Ascending aorta (tissue), 2 donors: ENCODE measurements at places on chromosomes 7 and 10. TPM values are rescaled to one million over a fixed set of nuclear protein-coding genes. Genes with fewer than 3 reads are reported as not detected.

ELN gene
- 395 TPM for total RNA-seq

DNA sequence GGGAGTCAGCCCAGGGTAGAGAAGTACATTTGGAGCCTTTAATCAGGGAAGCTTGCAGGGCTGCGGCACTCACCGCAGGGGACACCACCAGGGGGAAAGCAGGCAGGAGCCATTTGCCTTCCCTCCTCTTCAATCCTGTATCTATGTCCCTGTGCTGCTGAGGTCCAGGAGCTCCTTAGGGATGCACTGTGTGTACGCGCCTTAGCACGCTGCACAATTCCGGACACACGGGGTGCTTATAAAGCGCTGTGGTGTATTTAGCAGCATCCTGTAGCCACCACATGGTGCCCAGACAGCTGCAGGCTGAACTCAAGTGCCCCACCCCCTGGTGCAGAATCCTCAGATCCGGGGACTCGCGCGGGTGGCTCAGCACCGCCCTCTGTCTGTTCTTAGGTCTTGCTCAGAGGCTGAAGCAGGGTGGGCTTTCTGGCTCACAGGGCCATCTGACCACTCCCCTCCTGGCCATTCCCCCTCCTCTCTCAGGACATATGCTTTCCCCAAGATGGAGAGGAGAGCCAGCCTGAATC is 421.4 kb downstream of the SDK1 start:
- H3K4me1 ChIP-seq = no peaks in the 10 kb centered on the region
- no peaks in the 10 kb centered on the region for H3K27me3 ChIP-seq
- no peak for DNase-seq
- H3K4me3 ChIP-seq = no peak overlapping the region

DNA sequence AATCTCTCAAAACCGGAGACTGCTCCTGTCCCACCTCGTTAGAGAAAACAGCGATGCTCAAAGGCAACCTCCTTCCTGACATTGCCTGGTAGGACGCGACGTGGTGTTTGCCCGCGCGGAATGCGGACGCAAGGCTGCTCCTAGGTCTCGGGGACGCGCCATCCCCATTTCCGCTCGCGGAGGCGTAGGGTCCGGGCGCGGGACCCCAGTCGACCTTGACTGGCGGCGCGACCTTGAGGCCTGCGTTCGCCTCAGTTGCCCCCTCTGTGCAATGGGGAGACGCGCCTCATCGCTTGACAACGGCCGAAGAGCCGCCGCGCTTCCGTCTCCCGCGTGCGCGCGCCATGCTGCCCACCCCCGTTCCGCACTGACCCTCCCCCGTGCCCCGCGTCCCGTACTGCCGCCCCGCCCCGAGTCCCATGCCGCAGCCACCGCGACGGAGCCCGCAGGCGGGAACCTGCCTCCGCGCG is 412 bp upstream of the PPIA start:
- H3K27ac ChIP-seq = peak overlapping the region; percentile 99
- no peak for DNase-seq
- H3K27me3 ChIP-seq = no peaks in the 10 kb centered on the region

DNA sequence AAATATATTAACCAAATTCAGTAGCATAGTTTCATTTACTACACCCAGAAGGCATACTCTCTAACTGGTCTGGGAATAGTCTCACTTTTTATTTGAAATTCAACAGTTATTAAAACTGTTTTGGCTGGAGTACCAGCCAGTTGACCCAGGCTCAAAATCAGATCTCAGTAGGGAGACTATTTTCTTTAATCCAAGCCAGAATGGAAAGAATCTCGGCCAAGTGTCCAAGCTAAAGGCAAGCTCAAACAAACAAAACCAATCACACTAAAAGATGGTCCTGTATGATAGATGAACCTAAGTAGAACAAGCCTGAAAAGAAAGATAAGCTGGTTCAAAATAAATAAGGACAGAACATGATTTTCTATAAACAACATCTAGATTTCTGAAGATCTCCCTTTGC is 259.6 kb upstream of the POM121L12 start:
- no peaks in the 10 kb centered on the region for H3K36me3 ChIP-seq
- H3K4me1 ChIP-seq = no peaks in the 10 kb centered on the region
- H3K4me3 ChIP-seq = no peak overlapping the region
- no peak for DNase-seq
- H3K27ac ChIP-seq = no peak overlapping the region

DNA sequence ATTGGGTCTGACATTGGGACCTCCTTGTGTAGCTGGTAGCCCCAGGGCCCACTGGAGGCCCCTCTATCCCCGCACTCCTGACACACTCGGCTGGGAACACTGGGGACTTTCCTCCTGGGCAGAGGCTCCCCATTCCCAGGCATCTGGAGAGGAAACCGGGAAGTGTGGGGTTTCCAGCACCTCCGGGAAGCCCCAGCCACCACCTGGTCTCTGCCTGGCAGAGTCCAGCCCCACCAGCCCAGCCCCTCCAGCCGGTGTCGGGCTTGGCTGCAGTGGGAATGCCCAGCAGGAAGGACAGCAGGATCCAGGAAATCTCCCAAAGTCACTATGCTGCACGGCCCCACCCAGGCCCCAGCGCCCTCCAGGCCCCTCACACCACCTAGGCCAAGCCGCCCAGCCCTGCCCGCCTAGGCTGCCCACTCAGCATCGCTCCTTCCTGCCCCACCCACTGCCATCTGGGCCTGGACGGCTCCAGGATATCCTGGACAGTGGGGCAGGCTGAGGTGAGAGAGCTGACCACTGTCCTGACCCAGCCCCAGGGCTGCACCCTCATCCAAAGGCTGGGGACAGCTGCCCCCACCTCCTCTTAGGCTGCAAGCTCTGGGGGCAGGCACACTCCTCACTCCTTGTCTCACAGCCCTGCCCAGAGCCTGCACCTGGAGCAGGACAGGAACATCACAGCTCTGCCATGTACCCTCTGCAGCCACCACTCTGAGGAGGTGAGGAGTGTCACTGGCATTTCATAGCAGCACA is 11.8 kb downstream of the RASGEF1A start:
- no peak overlapping the region for H3K27ac ChIP-seq
- no peaks in the 10 kb centered on the region for H3K36me3 ChIP-seq
- no peak for DNase-seq
- H3K4me1 ChIP-seq = no peaks in the 10 kb centered on the region
- no peaks in the 10 kb centered on the region for H3K27me3 ChIP-seq

GRCh38 chr10:92267343-92267742 is 23.5 kb downstream of the CPEB3 start:
- no peaks in the 10 kb centered on the region for H3K36me3 ChIP-seq
- H3K4me1 ChIP-seq = peaks cover 24% of the 10 kb centered on the region
- DNase-seq = no peak
- H3K4me3 ChIP-seq = no peak overlapping the region
- no peaks in the 10 kb centered on the region for H3K27me3 ChIP-seq

WDFY4 gene
- 33.8 TPM for total RNA-seq

CYP17A1 gene
- 116 TPM for total RNA-seq

NKX6-2 gene
- total RNA-seq = not detected

LBX1 gene
- total RNA-seq = not detected

GRCh38 chr7:45701701-45702510 is 127.7 kb downstream of the ADCY1 start:
- no peaks in the 10 kb centered on the region for H3K27me3 ChIP-seq
- no peak overlapping the region for H3K4me3 ChIP-seq
- no peak overlapping the region for H3K27ac ChIP-seq
- H3K4me1 ChIP-seq = no peaks in the 10 kb centered on the region
- DNase-seq = no peak

DNA sequence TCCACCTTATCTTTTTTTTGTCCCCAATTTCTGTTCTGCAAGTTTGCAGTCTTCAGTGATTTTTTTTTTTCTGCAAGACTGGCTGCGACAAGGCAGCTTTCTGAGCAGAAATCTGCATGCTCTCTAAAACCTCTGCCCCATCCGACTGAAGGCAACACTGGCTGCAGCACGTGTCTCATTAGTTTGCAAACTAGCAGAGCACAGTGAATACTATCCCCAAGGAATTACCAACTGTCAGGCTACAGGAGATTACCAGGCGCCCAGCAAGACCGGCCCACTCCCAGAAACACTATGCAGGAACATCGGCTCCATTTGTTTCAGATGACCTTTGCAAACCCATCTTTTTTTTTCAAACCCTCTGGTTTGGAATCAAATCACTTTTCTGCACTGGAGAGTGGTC is 538.8 kb downstream of the SORCS1 start:
- no peaks in the 10 kb centered on the region for H3K27me3 ChIP-seq
- no peak overlapping the region for H3K4me3 ChIP-seq
- no peaks in the 10 kb centered on the region for H3K36me3 ChIP-seq
- DNase-seq = no peak
- H3K27ac ChIP-seq = no peak overlapping the region

MMS19 gene
- 34.0 TPM for total RNA-seq

NPFFR1 gene
- total RNA-seq = not detected

SPDYE6 gene
- total RNA-seq = not detected

CALML5 gene
- total RNA-seq = not detected

DNA sequence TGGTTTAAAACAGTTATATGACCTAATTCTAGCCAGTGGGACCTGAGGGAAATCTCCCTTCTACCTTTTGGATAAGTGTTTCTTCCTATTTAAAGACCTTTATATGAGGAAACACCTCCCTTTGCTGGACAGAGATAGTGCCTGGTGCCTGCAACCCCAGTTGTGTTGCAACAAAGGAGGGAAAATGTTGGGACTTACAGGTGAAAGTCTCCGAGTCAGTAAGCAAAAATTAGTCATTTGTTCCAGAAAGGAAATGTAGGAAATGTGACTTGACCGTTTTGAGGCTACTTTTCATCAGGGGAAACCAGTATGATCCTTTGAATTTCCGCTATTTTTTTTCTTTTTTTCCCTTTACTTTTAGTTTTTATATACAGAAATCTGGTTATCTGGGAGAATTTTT is 165.5 kb downstream of the DKK1 start:
- no peak for DNase-seq
- no peak overlapping the region for H3K4me3 ChIP-seq
- no peaks in the 10 kb centered on the region for H3K27me3 ChIP-seq
- no peaks in the 10 kb centered on the region for H3K4me1 ChIP-seq

DPP6 gene
- total RNA-seq = not detected

ZNF467 gene
- 42.3 TPM for total RNA-seq

STK32C gene
- total RNA-seq = 16.2 TPM

BRAT1 gene
- total RNA-seq = 84.0 TPM

DNA sequence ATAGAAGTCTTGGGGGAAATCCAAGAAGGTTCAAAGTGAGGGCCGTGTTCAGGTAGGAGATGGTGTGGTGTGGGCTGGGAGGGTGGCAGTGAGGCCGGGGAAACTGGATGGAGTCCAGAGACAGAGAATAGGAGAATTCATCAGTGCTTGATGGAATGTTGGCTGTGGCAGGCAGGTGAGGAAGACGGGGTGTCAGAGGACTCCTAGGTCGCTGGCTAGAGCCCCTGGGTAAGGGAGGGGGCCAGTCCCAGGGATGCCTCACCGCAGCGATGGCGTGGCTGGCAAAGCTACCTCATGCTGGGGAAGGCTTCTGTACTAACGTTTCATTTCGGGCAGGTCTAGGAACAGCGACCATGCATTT is 373.0 kb downstream of the RPS24 start:
- no peak for DNase-seq
- H3K4me3 ChIP-seq = peak overlapping the region; percentile 49
- H3K27me3 ChIP-seq = no peaks in the 10 kb centered on the region

GRCh38 chr7:69217516-69218350 is 380.5 kb upstream of the AUTS2 start:
- no peak overlapping the region for H3K4me3 ChIP-seq
- H3K27ac ChIP-seq = no peak overlapping the region
- no peak for DNase-seq

GRCh38 chr10:59006511-59007306 is 169.7 kb upstream of the PHYHIPL start:
- H3K27ac ChIP-seq = peak overlapping the region; percentile 70
- no peaks in the 10 kb centered on the region for H3K27me3 ChIP-seq
- no peak overlapping the region for H3K4me3 ChIP-seq
- H3K4me1 ChIP-seq = peaks cover 22% of the 10 kb centered on the region
- no peaks in the 10 kb centered on the region for H3K36me3 ChIP-seq

TSPAN13 gene
- total RNA-seq = 4.4 TPM

PTPRZ1 gene
- 0.64 TPM for total RNA-seq

DNA sequence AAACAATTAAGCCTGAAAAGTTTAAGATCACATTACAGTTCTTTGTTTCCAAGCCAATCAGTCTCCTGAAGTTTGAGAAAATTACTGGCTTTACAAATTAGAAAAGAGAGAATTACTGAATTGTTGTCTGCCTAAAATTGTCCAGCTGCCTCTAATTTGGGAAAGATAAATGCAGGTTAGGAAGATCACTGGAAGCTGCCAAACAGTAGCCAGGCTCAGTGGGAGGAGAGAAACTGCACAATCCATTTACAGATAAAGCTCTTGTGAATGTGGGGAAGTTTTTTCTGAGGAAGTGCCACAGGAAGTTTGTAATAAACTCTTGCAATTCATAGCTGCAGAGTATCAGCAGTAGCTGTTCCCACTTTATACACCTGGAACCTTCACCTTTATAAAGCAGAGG is 100.7 kb downstream of the IQUB start:
- H3K36me3 ChIP-seq = no peaks in the 10 kb centered on the region
- H3K27me3 ChIP-seq = no peaks in the 10 kb centered on the region
- H3K4me1 ChIP-seq = no peaks in the 10 kb centered on the region

DNA sequence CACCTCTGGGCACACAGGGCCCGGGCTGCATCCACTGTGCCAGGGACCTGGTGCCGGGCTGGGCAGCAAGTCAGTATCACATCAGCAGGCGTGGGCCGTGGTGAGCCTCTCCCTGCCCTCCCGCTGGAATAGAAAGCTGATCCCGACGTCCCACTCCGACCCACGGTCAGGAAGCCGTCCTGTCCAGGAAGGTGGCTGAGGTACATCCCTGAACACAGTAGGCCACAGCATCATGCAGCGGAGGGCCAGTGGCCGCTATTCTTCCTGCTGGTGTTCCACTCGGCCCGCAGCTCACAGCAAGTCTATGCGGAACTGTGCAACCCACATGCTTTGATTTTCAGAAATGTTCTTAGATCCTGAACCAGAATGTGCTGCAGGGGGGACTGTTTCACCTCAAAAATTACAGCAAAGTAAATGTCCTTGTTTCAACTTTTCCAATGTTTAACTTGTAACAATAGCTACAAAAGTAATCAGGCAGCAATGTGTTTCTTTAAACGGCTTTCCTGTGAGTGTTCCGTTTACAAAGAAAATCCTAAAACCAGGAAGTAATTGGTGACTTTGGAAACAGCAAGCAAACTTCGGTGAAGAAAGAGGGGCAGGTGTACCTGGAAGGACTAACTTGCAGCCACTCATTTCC is 676 bp upstream of the GPR146 start:
- H3K4me1 ChIP-seq = peaks cover 3% of the 10 kb centered on the region
- no peak for DNase-seq
- peak overlapping the region; percentile 74 for H3K4me3 ChIP-seq

- no peak overlapping the region for H3K4me3 ChIP-seq
- H3K36me3 ChIP-seq = peaks cover 4% of the 10 kb centered on the region
- no peaks in the 10 kb centered on the region for H3K27me3 ChIP-seq
- DNase-seq = no peak
Observed at GRCh38 chr7:152851881-152852417, 92.4 kb downstream of the ACTR3B start.

DNA sequence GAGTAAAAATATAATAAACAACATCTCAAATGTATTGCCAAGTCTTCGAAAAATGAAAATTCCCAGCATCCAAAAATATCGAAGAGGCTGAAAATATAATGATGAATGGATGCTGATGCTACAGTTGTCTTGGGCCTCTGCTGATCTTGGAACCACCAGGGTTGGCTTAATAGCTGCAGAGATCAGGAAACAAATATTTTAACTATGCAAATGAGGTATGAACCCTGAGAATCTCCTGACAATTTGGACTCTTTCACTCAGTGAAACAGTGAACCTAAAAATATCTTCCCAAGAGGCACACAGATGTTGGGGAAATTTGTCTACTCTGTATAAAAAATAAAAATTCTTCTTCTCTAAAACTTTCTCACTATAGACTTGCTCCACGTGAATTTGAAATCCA is 97.7 kb upstream of the EGFR start:
- H3K27me3 ChIP-seq = no peaks in the 10 kb centered on the region
- no peaks in the 10 kb centered on the region for H3K36me3 ChIP-seq
- H3K27ac ChIP-seq = no peak overlapping the region
- H3K4me3 ChIP-seq = no peak overlapping the region

TMEM140 gene
- 26.9 TPM for total RNA-seq
